ENCODE measurements at places on chromosomes 5 and 9.

DNA sequence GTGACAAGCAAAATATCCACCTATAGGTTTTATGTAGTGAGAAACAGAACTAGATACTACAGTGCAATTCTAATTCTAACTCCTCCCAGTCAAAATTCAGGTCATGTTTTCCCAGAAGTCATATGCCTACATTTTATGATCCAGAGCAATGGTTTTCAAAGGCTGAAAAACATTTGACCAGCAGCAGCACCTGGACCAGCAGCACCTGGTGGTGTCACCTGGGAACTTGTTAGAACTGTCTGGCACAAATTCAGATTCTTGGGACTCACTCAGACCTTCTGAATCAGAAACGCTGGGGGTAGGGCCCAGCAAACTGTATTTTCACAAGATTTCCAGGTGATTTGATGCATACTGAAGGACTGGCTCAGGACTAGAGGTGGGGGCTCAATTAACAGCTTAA lies 367.7 kb upstream of the RFX3 start:
- no peak for DNase-seq

DNA sequence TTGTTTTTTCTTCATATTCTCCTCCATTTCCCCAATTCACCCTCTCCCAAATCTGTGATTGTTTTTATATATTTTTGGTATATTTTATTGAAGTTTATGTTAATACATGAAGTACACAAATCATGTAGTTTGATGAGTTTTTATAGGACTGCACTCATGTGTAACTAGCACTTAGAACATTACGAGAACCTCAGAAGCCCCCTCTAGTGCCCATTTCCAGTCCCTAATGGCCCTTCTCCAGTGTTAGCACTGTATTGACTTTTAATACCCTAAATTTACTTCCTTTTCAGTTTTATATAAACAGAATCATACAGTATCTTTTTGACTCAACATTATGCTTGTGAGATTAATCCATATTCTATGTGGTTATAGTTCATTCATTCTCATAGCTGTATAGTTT lies 18.5 kb upstream of the FKTN start:
- DNase-seq = no peak

DNA sequence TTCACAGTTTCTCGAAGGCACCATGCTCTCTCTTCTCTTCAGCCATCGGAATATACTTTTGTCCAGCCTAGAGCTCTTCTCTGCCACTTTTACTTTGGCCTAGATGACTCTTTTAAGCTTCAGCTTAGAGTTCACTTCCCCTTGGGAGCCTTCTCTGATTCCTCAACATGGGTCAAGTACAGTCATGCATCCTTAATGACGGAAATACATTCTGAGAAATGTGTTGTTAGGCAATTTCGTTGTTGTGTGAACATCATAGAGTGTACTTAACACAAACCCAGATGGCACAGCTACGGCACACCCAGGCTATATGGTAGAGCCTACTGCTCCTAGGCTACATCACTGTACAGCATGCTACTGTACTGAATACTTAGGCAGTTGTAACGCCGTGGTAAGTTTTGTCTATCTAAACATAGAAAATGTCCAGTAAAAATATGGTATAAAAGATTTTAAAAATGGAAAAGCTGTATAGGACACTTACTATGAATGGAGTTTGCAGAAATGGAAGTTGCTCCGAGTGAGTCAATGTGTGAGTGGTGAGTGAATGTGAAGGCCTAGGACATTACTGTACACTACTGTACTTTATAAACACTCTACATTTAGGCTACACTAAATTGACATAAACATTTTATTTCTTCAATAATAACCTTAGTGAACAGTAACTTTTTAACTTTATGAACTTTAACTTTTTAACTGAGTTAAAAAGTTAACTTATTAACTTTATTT lies 15.1 kb upstream of the TNFSF15 start:
- no peak for DNase-seq

DNA sequence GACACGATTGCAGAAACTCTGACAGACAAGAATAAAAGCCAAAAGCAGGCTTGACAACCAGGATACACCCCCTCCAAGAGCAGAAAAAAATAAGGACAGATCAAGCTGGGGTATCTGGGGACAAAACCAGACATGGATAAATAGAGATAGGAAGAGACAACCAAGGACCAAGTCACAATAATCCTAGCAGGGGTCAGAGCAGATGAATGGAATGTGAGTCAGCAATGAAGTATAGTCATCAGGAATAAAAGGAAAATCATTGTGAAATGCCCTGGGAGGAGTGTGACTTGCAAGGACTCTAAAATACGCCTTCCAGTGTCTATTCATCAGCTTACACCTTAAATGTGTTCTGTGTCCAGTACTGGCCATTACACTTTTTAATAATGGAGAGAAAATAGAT lies 206.8 kb downstream of the CAAP1 start:
- no peak for DNase-seq

DNA sequence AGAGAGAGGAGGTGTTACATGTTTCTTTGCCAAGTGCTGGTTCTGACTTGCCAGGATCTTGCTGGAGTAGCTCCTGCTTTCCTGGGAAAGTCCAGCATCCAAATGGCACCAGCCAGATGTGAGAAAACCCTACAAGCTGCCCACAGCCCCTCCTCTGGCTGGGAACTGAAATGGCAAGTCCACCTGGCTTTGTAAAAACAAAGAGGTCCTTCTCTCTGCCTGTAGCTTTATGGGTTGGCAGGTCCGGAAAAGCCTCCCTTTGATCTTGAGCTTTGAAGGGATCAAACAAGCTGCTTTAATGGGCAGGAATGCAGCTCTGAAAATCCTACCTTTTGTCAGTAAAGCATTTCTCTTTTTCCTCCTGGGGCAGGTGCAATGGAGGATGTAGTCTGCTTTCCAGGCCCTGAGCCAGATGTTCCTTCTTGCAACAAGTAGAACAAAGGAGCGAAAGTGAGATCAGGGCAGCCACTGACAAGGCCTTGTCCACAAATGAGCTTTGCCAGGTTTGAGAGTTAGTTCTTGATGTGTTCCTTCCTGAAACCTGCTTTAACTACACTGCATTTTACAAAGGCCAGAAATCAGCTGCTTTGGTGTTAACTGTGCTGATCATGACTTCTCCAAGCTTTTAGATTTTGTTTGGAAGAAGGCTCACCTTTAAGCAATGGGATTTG lies 456.7 kb downstream of the ZNF608 start:
- no peak for DNase-seq

- DNase-seq = no peak
These were observed 94.0 kb downstream of the CAVIN4 start for GRCh38 chr9:100671898-100672297.

DNA sequence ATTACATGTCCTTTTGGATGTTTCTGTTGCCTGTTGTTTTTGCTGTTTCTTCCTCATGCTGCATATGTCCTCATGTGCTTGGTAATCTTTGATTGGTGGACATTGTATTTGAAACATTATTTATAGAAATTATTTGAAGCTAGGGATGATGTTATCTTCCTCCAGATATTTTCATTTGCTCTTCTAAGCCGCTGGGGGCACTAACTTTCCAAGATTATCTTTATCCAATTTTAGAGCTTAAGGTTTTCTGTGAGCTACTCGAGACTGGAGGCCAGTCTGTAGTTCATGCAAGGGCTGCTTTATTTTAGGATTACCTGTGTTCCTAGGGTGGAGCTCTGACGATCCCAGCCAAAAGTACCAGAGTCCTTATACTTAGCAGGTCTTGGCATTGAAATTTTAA lies 40.9 kb downstream of the STX17 start:
- DNase-seq = no peak

DNA sequence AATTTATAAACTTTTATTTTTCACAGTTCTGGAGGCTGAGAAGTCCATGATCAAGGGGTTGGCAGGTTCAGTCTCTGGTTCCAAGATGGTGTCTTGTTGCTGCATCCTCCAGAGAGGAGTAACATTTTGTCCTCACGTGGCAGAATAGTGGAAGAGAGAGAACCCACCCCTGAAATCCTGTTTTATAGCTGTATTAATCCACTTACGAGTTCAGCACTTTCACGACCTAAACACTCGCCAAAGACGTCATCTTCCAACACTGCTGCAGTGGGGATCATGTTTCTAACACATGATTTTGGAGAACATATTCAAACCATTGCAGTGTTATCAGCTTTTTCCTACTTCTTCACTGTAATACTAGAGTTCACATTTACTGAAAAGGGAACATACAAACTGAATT lies 233.0 kb upstream of the ATP10B start:
- DNase-seq = no peak

DNA sequence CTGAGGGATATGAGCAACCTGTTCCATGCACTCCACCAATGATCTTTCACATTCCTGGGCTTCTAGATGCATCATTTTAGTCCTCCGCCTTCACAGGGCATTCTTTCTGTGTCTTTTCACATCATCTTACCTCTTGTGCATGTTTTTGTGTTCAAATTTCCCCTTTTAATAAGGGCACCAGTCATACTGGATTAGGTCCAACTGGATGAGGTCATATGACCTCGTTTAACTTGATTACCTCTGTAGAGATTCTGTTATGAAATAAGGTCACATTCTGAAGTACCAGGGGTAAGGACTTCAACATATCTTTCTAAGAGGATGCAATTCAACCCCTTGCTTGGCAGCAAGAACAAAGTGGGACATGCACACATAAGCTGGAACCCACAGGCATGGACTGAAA lies 335.3 kb upstream of the TLE4 start:
- DNase-seq = no peak

- no peak for DNase-seq
These were observed 259.6 kb downstream of the CDH12 start for GRCh38 chr5:22593592-22593991.

- peak; percentile 81 for DNase-seq
These were observed 22.1 kb downstream of the PTCH1 start for GRCh38 chr9:95494416-95495371.

- no peak for DNase-seq
These were observed 197.3 kb downstream of the MELK start for GRCh38 chr9:36770025-36770424.

DNA sequence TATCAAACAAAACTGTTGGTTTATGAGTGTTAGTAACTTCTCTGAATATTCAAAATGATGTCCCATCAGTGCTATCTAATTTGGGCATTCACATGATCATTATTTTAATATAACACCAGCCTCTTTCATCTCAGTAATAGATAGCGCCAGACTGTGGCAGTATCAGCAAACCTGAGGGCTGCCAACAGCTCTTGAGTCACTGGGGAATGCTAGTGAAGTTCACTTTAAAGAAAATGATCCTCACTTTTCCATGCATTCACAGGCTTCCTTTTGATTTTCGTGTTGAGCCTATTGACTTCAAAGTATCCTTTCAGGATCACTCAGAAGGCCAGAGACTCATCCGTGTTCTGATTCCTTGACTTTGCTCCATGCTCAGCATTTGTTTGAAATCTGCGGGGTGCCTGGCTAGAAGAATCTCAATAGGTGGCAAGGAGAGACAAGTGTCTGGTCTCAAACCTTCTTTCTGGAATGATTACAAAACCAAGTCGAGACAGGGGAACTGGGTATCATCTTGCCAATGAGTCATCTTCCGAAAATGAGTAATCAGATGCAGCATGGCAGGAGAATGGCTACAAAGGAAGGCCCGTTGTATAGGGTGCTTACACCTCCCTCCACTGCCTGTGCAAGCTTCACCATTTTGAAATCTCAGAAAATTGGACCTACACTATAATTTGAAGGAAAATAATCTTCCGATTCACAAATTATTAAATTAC lies 509.1 kb downstream of the RASEF start:
- no peak for DNase-seq

GRCh38 chr5:148484651-148485050 lies 100.9 kb downstream of the FBXO38 start:
- no peak for DNase-seq

DNA sequence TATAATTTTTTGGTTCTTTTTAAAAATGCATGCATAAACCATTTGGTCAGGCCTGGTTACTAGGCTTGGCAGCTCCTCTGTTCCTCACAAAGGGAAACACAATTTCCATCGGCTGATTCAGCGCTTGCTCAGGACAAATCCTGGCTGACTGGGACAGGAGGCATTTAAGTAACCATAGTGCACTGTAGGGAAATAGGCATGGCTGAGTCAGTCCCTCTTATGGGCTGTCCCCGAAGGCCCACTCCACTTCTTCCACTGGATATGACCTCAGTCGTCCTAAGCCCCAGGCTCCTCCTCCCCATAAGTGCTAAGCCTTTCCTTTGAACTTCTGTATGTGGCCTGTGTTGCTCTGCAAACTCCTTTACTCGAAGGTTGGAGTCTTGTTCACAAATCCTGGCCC lies 71.2 kb upstream of the GLIS3 start:
- no peak for DNase-seq

- no peak for DNase-seq
These were observed 115.9 kb upstream of the GAS1 start for GRCh38 chr9:87063246-87063645.

DNA sequence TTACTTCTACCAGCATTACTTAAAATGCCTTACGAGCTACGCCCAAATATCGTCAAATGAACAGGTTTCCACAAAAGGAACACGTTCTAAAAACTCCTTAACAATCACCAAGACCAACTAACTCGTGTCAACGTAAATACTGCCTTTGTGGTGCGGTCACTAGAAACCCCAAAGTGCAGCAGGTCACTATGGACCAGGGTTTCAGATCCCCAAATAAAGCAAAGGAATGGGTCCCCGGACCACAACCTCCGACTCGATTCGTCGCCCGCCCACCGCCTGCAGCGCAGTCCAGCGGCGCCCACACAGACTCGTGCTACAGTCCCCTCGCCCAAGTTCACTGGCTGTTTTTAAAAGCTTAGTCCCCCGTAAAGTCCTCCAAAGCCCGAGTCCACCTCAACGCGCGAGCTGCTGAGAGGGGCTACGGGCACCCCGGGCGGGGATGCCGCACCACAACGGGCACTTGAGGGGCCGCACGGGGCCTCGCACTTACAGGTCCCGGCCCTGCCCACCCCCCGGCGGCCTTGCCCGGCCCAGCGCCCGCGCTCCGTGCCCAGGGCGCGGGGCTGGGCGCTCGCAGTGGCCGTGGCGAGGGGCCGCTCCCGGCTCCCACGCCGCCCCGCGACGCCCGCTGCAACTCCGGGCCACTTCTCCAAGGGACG lies 1.1 kb downstream of the NFIB start:
- no peak for DNase-seq

DNA sequence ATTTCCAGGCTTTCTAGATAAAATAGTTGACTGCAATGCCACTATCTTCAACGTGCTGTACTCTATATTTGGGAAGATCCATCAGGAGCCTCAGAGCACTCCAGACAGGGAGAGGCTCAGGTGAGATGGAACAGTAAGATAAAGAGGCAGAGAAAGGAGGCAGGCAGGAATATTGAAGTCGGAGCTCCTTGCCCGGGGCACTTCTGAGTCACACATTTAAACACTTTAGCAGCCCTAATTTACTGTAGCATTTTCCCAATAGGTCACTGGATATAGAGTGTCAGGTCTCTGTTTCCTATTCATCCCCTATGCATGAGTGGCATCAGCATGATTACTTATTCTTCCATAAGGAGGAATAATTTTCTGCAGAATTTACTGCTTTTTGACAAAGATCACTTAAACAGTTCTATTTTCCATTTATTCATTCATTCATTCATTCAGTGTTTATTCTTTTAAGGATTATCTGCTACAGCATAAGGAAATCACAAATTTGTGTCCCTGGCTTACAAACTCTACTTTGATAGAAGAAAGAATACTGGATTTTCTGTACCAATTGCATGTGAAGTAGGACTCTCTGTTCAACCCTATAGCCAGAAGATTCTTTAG lies 170.7 kb downstream of the MAPKAP1 start:
- DNase-seq = no peak

Data from activated naive CD4-positive, alpha-beta T cell treated with anti-CD3 and anti-CD28 coated beads, Interleukin-2, amount 50 U/mL, for 72 hours (primary cell).